Activated naive CD4-positive, alpha-beta T cell treated with anti-CD3 and anti-CD28 coated beads, Interleukin-2, amount 10 ng/mL, durations not matched to agents 7 days and 5 days (primary cell): ENCODE measurements at places on chromosomes 13 and 19.

- no peak for DNase-seq
These were observed 1132.4 kb downstream of the EFNB2 start for GRCh38 chr13:105403086-105403485.

- no peak for DNase-seq
These were observed 24.8 kb downstream of the MAP4K1 start for GRCh38 chr19:38592940-38593339.

DNA sequence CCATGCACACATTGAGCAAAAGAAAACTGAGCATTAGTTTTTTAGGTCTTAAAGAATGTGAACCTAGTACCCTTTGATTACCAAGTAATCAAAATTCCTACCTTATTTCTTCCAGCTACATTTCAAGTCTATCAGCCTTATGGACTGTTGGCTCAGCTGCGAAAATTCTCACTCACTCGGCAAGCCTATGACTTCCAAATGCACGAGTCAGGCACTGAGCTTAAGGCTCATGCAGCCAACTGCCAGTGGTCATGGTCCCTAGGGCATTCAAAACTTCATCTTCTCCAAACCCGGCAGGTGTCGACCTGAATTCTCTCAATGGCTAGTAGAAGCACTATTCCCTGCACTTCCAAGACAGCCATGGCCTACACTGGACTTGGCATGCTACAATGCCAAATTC is 41.2 kb downstream of the RUBCNL start:
- no peak for DNase-seq

DNA sequence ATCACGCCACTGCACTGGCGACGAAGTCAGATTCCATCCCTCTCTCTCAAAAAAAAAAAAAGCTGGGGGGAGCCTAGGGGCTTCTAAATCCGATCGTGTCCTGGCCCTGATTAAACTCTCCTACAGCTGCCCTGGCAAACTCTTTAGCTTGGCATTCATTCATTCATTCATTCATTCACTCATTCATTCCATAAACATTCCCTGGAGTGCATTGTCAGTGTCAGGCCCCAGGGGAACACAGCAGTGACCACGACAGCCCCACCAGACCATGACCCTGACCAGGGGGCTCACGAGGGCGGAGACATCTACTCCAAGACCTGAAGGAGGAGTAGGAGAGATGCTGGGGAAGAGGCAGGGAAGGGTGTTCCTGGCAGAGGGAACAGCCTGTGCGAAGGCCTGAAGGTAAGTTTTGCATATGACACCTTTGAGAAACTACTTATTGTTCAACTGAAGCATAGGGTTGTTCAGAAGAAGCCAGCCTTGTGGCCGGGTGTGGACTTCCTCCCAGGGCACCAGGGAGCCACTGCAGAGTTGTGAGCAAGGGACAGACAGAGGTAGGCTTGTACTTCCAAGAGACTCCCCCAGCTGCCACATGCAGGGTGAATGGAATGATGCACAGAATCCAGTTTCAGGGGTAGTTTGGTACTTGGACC is 24.5 kb downstream of the CEACAM16 start:
- DNase-seq = no peak

GRCh38 chr13:53052675-53053074 is 24.1 kb downstream of the OLFM4 start:
- no peak for DNase-seq

DNA sequence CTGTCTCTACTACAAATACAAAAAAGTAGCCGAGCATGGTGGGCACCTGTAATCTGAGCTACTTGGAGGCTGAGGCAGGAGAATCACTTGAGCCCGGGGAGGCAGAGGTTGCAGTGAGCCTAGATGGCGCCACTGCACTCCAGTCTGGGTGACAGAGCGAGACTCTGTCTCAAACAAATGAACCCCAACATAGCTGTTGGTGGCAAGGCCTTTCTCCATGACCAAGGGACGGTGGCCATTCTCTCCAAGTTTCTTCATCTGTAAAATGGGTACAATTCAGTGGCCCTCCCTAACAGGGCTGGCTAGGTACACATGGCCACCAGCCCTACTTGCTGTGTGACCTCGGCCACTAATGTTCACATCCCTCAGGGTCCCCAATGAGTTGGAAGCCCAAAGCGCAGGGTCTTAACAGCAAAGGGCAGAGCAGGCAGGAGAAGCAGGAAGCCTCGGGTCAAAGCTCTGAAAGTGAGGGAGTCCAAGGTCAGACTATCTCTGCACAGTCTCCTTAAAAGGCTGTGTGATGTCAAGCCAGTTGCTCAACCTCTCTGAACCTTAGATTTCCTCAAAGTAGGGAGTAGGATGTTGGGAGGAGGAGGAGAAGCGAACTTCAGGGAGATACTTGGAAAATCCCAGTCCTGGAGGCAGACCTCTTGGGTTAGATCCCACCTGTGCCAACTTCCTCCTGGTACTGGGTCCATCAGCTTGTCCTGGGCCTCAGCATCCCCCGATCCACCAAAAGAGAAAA is 2.7 kb downstream of the JUND start:
- DNase-seq = peak; percentile 71

- DNase-seq = no peak
These were observed 1241.9 kb downstream of the UQCRFS1 start for GRCh38 chr19:27971071-27971470.

- DNase-seq = no peak
These were observed 154.5 kb upstream of the SOX1 start for GRCh38 chr13:111912453-111912866.

DNA sequence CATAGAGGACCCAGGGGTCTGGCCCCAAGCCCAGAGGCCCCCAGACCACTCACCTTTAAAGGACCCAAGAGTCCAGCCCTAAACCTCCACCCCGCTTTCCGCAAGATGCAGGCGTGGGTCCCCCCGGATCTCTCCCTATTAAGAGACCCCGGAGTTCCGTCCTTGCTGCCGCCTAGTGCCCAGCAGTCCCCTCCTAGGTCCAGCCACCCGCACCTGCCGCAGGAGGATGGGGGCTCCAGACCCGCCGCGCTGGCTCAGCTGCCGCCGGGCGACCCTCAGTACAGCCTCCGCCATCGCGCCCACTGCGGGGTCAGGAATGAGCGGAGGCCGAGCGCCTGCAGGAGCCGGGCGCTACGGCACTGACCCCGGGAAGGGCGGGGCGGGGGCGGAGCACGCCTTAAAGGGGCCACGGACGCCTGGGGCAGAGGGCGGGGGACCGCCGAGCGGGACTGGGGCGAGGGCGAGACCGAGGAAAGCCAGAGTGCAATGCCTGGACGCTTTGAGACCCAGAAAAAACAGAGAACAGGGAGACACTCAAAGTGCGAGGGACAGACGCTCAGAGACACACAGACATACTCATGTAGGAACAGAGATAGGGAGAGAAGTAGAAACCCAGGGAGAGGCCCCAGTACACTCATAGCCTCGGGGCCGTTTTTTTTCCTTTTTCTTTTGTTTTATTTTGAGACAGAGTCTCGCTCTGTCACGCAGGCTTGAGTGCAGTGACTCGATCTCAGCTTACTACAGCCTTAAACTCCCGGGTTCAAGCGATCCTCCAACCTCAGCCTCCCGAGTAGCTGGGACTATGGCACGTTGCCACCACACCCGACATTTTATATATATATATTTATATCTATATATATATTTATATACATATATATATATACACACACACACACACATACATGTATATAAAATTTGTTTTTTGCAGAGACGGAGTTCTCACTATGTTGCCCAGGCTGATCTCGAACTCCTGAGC is at the start of gene ETHE1:
Gene ETHE1, minus strand, starts transcription at position 318 of the 976 bp plus-strand sequence. Its CDS starts 24 bp downstream, at position 294.
- peak; percentile 90 for DNase-seq

DNA sequence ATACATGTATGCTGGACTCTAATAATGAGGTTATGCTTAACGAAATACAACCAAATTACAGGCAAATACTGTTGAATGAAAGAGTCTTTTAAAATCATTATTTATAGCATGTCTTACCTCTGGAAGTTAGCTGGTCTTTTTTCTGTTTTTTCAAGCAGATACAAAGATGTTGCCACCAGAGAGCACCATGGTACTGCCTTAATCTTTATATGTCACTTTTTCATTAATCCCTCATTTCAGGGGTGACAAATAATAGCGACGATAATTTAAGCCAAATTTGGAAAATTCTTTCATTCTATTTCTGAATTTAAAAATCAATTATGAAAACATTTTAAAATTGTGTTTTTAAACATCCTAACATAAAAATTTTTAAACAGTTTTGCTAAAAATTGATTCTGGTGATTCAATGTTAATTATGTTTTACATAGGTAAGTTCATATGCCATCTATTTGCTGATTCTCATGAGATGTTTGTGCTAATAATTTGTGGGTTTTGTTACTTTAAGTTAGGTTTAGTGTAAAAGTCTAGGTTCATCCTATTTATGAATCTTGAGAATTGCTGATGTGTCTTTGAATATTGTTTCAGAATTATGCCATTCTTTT is 379.3 kb upstream of the SGCG start:
- DNase-seq = no peak

DNA sequence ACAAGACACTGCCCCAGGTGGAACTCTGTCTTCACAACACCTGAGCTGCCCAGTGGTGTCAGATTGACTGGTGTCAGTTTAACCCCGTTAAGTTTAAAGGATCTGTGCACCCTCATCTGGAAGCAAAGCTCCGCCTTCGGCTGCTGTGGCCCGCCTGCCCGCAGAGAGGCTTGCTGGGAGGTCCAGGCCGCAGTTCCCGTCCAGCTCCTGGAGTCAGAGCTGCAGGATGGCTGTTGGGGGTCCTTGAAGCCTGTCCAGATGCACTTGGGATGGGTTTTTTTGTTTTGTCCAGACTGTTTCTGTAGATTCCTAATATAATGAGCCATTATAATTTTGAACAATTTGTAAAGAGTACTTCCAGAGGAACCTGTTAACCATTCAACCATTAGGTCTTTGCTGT is 16.1 kb downstream of the CUL4A start:
- no peak for DNase-seq

DNA sequence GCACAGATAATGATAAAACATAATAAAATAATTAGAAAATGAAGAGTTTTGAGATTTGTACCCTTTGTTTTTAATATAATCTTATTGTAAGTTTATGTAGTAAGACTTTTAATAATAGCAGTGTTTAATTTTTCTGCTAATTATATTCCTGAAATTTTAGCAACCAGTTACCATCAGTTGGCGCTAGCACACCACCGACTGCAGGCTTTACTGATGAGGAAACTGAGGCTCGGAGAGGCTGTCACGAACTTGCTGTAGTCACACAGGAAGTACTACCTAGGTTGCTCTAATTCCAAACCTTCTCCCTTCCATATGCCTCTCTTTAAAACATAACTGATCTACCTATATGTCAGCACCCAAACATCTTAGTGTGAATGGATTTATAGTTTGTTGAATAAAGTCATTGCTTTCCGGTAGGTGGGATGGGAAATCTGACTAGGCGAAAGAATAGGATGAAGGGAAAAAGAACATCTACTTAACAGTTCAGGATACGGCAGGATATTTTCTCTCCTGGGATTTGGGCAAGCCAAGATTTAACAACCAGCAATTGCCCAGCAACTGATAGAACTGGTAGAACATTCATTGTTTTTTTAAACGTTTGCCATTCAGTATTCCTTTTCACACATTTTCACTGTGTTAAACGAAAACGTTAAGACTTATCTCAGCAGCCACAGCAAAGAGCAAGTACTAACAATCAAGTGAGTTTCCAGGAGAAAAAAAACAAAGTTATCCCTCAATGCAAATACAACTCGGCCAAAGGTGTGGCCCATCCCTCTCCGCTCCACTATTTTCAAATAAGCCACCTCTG is 822 bp upstream of the RFXAP start:
- DNase-seq = no peak

- no peak for DNase-seq
These were observed 402.5 kb upstream of the HTR2A start for GRCh38 chr13:47299304-47299703.

DNA sequence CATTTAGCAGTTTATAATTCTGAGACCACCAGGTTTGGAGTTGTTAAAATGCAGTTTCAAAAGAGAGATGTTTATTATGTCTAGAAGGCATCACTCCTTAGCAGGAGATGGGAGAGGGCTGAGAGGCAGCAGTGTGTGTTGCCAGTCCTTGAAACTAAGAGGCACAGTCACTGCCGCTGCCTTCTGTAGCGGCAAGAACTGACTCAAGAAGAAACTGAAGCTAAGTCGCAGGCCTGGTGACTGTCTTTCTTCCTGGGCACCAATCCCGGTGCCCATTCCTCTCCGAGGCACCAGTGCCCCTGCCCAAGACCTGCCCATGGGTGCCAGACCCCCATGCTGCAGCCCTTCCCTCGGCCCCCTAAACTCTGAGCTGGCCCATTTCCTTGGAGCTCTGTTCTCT is 20.1 kb downstream of the N4BP2L1 start:
- DNase-seq = no peak
